Stimulated activated naive CD8-positive, alpha-beta T cell treated with anti-CD3 and anti-CD28 coated beads, Interleukin-15, amount 100 ng/mL, for 72 hours (primary cell): ENCODE measurements at places on chromosomes 7 and 10.

DNA sequence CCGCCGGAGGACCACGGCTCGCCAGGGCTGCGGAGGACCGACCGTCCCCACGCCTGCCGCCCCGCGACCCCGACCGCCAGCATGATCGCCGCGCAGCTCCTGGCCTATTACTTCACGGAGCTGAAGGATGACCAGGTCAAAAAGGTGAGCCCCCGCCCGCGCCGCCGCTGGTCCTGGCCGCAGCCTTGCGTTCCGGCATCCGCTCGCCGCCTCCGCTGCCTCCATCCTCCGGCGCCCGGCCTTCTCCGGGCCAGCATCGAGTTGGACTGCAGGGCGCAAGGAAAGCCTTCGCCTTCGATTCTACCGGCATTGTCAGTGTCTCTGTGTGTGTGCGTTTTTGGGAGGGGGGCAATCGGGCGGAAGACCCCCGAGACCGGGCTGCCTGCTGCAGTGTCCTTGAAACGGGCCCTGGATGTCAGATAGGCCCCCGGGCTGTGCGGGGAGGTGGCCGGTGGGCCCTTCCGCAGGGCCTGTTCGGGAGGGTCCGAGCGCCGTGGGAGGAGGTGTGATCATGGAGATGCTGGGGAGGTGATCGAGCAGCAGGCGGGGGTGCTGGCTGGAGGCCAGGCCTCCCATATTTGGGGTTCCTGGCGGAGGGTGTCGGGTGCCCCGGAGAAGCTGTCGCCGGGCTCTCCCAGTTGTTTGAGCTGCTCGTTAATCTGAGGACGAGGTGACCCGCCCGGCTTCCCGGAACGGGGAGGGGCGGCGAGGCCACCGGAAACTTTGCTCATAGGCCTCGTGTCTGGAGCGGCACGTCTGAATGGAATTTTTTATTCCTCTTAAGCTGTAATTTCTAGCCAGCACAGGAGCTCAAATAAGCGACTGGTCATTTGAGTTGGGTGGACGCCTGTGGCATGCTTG lies 40.8 kb downstream of the HK1 start:
- DNase-seq, result peak; percentile 82

- no peak for DNase-seq
Measured at GRCh38 chr10:63718006-63718405, 196.8 kb downstream of the REEP3 start.

DNA sequence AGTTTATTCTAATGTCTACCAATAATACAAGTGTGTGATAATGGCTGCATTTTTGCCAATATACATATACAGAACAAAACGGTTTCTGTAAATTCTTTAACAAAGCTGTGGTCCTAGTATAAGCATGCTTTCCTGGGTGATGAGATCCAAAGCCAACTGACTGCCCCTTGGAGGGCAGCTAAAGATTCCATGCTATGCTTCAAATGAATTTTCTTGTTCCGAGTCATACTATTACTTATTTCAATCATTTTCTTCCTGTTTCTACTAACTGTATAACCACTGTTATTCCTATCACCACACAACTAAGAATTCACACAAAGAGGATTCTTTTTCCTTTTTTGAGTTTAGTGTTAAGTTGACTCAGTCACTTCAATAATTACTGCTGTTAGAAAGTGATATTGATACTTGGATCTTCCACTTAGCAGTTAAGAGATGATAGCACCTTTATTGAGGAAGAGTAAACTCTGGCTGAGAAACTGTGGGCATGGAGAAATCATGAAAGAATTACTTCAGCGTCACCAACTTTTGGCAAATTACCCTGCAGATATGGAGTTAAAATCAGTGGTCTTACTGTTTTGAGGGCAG lies 197.5 kb downstream of the ARL4A start:
- no peak for DNase-seq

- no peak for DNase-seq
Measured at GRCh38 chr7:101617451-101618206, 11.5 kb downstream of the MYL10 start.

- no peak for DNase-seq
Measured at GRCh38 chr10:25059990-25060389, 43.6 kb downstream of the THNSL1 start.

GRCh38 chr10:103750836-103751235 lies 104.5 kb downstream of the SH3PXD2A start:
- no peak for DNase-seq

- DNase-seq, result no peak
Measured at GRCh38 chr10:71262027-71262426, 49.7 kb downstream of the UNC5B start.

DNA sequence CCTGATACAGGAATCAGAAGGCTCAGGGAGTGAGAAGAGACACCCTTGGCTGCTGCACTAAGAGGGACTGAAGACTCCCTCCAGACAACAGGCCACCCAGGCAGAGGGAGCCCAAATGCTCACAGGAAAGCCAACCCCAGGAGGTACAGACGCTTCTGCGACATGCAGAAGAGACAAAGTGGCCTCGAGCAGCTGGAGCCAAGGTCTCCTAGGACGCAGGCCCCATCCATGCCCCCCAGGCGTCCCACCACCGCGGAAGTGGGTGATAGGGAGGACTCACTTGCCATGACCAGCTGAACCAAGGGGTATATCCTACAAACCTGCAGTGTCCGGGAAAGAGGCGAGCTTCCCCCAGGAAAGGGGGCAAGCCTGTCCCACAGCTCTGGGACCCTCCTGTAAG lies 56.9 kb downstream of the CTBP2 start:
- no peak for DNase-seq

- no peak for DNase-seq
Measured at GRCh38 chr7:155594961-155595366, 48.6 kb upstream of the CNPY1 start.

DNA sequence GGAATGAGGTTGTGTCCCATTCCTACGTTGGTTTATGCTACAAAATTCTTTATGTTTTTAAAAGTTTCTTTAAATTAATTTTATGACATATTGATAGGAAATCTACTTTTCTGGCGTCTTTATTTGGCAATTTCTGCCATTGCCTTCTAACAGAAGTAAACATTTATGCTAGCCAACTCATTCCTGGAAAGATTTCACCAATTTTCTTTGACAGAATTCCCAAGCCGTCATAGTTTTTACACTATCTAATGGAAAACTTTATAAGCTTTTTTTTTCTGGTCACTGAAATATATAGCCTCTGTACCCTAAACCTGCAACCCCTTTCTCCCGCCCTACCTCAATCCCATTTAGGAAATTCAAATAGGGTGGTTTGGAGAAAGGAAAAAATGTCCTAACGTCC lies 6.1 kb upstream of the TCAF1 start:
- DNase-seq, result no peak
